Right lung (tissue), 10 donors: ENCODE measurements at places on chromosomes 3 and 15. TPM values are rescaled to one million over a fixed set of nuclear protein-coding genes. Genes with fewer than 3 reads are reported as not detected.

DNA sequence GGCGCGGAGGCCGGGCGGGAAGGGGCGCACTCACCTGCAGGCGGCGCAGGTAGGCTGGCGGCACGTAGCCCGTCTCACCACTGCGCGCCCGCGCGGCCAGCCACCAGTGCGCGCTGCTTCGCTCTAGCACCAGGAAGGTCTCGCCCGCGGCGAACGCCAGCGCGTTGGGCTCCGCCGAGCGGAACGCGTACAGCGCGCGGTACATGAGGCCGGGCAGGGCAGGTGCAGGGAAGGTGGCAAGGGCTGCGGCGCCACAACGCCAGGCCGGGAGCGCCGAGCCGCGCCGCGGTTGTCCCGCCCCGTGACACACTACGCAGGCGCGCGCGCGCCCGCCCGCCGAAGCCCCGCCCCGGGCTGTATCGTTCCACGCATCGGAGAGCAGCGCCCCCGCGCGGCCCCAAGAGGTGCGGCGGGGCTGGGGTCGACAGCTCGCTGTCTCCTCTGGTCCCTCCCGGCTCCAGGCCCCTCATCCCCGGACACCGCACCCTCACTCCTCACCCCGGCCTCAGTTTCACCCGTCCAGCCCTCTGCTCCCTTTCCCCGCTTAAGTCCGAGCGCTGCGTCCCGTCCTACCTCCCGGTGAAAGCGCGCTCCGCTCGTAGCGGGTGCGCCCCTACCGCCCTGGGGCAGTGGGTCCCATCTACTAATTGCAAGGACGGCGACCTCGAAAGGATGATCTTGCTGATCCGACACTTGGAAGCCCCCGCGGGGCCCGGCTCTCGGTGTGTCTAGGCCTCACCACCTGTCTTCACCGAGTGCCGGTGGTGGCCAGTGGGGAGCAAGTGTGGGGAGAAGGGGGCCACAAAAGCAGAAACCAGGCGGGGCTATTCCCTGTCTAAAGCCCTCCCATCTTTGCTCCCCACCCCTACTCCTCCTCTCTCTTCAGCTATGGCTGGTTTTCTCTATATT, at the start of gene NCKIPSD:
Gene NCKIPSD, minus strand, starts transcription at position 313 of the 909 bp plus-strand sequence. Its CDS starts 108 bp downstream, at position 205.
- DNase-seq = peak; percentile 88

DNA sequence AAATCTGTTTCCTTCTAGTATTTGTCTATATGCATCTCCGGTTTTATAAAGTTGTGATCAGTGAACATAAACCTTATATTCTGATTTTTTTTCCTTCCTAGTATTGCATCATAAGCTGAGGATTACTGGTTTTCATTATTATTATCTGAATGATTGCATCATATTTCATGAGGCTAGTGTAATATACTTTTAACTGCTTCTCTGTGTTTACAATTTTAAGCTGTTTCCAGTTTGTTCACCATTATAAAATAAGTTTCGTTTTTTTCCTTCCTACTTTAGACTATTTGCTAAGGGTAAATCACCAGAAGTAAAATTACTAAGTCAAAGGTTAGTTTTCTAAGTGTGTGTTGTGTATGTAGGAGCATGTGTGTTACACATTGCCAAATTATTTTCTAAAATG, 20.2 kb downstream of the SEMA6D start:
- DNase-seq = no peak

GRCh38 chr15:60464836-60465630, 13.9 kb downstream of the ICE2 start:
- no peak for DNase-seq

The MESP2 gene
- not detected for polyA plus RNA-seq

The SAMMSON gene
- 0.08 TPM for polyA plus RNA-seq
